ENCODE measurements at places on chromosomes 6 and 20.

- peak; percentile 92 for DNase-seq
Observed at GRCh38 chr20:45044084-45044573, 56.8 kb downstream of the KCNS1 start.

DNA sequence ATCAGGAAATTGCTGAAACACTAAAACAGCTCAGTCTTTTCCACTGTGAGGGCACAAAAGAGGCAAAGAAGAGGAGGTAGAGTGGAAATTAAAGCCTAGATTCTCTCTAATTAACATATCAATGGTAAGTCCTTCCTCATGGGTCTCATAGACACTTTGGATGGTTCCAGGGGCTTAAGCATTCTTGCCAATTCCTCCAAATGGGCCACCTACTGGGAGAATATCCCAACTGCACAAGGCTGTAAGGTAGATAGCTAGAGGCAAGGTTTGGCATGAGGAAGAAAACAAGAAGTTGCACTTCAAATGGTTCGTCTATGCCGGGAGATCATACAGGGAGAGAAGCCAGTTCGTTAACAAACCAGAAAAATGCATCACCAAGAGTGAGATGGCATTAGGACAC, 107.6 kb upstream of the KHDRBS2 start:
- no peak for DNase-seq

- DNase-seq = peak; percentile 55
Observed at GRCh38 chr6:48111143-48111506, at the start of gene PTCHD4. PTCHD4 (minus strand) TSS chr6:48111197; CDS start chr6:48068957, 42,240 bp downstream.

- DNase-seq = no peak
Observed at GRCh38 chr20:57993716-57994431, 234.6 kb downstream of the ANKRD60 start.

GRCh38 chr6:157761331-157761921, 61.6 kb upstream of the SNX9 start:
- DNase-seq = peak; percentile 64

DNA sequence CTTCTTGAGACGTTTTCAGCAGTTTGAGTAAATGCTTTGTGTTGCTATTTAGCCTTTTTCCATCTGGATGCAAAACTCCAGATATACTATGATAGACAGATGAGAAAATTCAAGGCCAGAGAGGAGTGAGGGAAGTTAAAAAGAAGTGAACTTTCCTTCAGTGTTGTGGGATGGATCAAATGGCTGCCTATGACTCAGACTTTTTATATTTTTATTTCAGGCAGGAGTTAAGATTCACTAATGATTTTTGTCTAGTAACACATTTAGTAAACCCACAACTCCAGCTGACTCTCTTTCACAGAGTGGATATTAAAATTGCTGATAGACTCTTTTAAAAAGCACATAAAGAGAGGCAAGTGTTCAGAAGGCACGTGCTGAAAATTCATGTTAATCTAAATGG, 23.2 kb upstream of the PTCHD4 start:
- no peak for DNase-seq

DNA sequence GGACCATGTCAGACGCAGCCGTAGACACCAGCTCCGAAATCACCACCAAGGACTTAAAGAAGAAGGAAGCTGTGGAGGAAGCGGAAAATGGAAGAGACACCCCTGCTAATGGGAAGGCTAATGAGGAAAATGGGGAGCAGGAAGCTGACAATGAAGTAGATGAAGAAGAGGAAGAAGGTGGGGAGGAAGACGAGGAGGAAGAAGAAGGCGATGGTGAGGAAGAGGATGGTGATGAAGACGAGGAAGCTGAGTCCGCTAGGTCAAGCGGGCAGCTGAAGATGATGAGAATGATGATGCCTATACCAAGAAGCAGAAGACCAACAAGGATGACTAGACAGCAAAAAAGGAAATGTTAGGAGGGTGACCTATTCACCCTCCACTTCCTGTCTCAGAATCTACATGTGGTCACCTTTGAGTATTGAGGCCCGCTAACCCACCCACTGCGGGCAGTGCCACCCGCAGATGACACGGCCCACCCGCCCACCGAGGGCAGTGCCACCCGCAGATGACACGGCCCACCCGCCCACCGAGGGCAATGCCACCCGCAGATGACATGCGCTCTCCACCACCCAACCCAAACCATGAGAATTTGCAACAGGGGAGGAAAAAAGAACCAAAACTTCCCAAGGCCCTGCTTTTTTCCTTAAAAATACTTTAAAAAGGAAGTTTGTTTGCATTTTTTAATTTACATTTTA, 43.3 kb downstream of the MGME1 start:
- no peak for DNase-seq

DNA sequence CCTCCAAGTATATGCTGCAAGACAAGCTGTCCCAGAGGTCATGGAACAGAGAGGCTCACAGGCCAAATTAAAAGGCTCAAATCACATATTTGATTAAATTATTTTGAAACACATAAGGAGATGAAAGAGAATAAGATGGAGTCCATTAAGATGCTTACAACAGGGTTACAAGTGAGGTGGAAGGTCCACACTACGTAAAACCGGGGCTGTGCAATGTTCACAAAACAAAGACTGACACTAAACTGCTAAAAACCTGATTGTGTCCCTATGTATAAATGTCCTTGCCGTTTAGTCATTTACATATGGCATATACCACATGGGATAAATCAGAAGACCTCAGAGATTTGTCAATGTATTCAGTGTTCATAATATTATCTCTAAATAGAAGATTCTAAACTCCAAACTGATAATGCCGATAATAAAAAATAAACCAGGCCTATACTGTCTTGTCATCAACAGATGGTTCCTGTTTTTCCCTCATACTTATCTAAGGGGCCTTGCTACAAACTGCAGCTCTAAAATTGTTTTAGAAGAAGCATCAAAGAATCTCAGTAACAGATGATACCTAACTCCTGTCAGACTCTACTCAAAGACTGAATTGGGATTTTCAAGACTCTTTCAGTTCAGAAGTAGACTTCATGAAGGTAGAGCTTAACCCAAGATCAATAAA, 51.8 kb upstream of the RIPOR2 start:
- no peak for DNase-seq

GRCh38 chr6:44725070-44725469, 337.6 kb downstream of the CDC5L start:
- peak; percentile 55 for DNase-seq

DNA sequence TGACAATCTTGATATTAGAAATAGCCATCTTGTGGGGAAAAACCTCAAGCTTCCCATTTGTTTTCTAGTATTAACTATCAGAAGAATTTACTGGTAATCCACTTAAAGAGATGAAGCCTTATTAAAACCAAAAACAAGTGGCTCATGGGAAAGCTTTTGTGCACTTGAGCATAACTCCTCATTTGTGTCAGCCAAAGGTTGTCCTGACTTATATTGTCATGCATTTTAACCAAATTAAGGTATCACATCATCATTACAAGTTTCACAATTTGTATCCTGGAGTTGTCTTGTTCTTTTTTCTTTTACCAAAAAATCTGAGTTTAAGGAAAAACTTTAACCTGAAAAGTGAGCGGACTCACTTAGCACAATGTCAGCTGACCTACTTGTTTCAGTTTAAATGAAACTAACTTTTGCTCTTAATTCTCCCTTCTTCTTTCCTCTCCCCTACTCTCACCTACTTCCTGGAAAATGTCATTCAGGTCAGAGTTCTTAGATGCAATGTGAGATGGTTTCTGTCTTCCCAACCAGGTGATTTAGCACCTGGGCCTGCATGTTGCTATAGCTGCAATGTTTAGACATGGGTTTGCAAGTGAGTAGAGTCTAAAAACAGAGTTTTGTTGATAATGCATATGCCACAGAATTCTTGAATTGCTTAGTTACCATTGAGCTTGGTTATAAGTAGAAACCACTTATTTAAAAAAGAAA, 82.8 kb downstream of the TNFAIP3 start:
- no peak for DNase-seq

GRCh38 chr6:109014606-109015005, 80.0 kb downstream of the SESN1 start:
- DNase-seq = no peak

DNA sequence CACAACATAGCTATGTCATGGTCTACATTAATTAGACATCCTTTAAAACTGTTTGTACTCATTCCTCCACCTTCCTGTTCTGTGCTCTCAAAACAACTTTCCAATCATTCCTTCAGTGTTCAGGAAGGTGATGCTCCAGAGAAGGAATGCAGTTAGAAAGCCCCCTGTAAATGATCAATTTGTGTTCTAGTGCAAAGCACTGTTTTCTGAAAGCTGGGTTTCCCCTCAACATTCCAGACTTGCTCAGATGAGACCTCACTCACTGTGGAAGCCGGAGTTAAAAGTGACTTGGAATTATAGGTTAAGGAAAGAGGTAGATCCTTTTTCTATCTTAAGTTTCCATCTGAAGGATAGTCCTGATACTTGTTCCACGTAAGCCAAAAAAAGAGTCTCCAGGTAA, 95.9 kb downstream of the BMP2 start:
- no peak for DNase-seq

- peak; percentile 35 for DNase-seq
Observed at GRCh38 chr20:23298926-23299672, 51.5 kb upstream of the NXT1 start.

Data from cardiac fibroblast (primary cell).